ENCODE measurements at places on chromosomes 6 and 20.

GRCh38 chr6:21918041-21918440, 324.5 kb downstream of the SOX4 start:
- no peak for DNase-seq

DNA sequence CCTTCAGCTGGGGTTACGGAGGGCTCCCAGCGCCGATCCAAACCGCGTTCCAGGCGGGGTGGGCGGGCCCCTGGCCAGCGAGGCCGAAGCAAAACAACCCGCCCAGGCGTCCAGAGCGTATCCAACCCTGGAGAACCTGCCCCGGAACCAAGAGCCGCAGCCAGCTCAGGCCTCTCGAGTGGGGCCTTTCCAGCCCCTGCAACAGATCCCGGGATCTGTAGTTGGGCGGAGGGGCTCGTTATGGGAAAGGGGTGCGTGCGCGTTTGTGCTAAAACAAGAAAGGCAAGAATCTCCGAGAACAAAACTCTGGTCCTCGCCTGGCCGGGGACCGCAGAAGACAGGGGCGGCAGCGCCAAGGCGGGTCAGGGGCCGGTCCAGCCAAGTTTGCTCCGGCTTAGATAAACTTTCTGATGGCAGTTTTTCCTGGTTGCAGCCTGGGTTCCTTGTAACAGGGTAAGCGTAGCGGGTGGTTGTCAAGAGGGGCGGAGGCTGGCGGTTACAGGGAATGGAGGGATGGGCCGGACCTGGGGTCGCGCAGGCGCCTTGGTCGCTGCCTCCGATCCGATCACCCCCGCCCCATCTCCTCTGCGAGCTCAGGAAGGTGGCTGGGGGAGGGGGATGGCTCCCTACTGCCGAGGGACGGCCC, 448 bp upstream of the RIN2 start:
- no peak for DNase-seq

- no peak for DNase-seq
Observed at GRCh38 chr20:41616228-41616627, 1.9 kb downstream of the CHD6 start.

GRCh38 chr6:118755941-118756646, 104.7 kb upstream of the CEP85L start:
- DNase-seq, result no peak

DNA sequence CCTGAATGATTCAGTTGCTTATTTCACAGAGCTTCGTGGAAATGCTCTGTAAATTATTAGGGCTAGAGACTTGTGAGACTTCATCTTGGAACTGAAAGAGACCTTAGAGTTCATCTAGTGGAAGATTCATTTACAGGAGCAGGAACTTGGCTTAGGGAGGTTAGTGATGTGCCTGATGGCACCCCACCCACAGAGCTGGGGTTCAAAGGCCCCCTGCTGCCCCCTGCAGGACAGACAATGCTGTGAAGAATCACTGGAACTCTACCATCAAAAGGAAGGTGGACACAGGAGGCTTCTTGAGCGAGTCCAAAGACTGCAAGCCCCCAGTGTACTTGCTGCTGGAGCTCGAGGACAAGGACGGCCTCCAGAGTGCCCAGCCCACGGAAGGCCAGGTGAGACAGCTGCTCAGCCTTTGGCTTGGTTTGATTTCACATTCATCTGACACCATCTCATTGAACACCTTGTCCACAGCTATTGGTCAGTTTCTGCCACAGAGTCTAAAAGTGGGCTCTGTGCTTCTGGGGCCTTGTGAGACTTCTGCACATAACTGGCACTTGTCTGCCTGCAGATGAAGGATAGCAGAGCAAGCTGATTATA, 25.1 kb downstream of the MYBL2 start:
- no peak for DNase-seq

DNA sequence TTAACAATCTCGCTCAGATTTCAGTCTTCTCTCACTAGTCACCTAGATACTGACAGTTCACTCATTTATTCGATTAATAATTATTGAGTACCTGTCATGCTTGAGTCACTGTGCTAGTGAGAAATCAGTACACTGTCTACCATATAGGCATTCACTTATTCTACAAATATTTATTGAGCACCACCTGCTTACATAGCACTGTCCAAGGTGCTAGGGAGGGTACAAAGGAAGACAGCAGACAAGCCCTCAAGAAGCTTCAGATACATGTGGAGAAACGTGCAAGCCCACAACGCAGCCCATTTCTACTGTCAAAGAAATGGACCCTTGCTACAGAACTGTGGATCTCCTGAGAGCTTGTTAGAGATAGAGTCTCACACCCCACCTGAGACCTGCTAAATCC, 85.1 kb upstream of the SNAP25 start:
- DNase-seq, result no peak

GRCh38 chr6:166341977-166342348, 382 bp downstream of the SFT2D1 start:
- DNase-seq, result no peak

- DNase-seq, result no peak
Observed at GRCh38 chr20:58891718-58892140, 39.2 kb downstream of the GNAS start.
